ENCODE measurements at places on chromosomes 3 and 15.

DNA sequence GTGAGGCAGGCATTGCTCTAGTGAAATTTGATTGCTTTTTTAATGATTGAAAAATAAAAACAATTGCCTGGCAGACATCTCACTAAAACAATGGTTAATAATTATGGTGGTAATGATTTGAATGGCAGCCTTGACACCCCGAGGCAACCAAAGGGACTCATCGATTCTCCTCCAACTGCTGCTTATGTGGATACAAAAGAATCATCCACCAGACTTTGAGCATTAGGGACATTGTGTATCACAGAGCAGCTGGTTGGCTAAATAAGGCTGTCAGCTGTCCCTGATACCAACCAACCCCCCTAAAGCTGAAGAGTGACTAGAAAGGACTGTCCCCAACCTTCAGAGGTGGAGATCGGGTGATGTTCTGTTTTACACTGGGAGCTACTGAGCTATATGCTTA lies 1.7 kb upstream of the CD47 start:
- no peak for DNase-seq

DNA sequence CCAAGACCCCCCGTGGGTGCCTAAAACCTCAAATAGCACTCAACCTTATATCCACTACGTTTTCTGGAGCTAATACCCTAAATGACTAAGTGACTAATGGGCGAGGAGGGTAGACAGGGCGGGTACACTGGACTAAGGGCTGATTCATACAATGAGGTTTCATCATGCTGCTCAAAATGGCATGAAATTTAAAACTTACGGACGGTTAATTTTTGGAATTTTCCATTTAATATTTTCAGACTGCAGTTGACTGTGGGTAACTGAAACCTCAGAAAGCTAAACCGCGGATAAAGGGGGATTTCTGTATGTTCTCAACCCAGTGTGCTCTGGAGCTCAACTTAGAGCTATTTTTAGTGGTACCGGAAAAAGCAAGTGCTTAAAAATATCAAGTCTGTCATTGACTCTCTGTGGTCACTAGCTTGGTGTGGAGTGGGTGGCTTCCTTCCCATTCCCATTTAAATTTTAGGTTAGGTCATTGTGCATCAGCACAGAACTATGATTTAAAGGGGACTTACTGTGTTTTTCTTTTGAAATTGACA lies 72.9 kb downstream of the LRRC28 start:
- DNase-seq: no peak

- no peak for DNase-seq
Observed at GRCh38 chr3:12235691-12236090, 53.2 kb upstream of the PPARG start.

DNA sequence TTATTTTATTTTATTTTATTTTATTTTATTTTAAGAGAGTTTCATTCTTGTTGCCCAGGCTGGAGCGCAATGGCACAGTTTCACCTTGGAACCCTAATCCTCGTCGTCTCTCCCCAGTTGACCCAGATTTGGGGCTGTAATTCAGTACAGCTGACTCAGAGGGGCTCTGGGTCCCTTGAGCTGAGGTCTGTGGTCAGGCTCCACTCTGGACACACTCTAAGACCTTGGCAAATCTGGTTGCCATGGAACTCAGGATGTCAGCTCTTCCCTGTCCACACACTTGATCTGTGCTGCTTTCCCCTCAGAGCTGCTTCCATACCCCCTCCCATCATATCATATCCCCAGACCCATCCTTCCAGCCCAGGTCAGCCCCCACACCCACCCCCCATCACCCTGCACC lies 675 bp upstream of the CYP11A1 start:
- no peak for DNase-seq

GRCh38 chr3:8981700-8982099 lies 18.4 kb upstream of the RAD18 start:
- DNase-seq: no peak

GRCh38 chr3:94004301-94004910 lies 24.0 kb downstream of the STX19 start:
- no peak for DNase-seq

DNA sequence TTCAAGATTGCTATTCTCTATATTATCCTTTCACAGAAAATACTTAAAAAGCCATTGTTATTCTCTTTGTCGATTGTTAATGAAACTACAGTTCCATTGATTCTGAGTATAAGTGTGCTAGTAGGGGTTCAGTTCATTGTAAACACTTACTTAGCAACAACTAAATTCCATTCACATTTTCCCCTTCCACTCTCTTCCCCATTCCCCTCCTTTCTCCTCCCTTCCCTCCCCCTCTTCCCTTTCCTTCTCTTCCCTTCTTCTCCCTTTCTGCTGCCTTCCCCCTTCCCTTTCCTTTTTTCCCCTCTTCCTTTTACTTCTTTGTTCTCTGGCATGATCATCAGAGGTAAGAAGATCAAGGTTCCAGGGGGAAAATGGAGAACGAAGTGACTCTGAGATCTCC lies 21.3 kb upstream of the RIOX2 start:
- DNase-seq: no peak

DNA sequence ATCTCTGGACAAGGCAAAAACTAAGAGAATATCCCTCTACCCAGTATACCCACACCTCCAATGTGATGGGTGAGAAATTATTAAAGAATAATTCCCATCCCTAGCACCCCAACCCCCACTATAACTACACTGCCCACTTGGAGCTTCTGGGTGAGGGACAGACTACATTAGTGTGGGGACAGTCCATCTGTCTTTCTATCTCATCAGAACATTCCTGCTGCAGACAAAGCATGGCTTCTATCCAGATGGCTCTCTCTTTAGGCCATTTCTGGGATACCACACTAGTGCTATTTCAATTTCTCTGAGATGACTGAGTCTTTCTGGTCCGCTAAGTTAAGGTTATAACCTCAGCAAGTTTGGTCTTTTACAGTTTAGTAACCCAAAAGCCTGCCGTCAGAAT lies 6.6 kb downstream of the CSNK1G1 start:
- DNase-seq: no peak

DNA sequence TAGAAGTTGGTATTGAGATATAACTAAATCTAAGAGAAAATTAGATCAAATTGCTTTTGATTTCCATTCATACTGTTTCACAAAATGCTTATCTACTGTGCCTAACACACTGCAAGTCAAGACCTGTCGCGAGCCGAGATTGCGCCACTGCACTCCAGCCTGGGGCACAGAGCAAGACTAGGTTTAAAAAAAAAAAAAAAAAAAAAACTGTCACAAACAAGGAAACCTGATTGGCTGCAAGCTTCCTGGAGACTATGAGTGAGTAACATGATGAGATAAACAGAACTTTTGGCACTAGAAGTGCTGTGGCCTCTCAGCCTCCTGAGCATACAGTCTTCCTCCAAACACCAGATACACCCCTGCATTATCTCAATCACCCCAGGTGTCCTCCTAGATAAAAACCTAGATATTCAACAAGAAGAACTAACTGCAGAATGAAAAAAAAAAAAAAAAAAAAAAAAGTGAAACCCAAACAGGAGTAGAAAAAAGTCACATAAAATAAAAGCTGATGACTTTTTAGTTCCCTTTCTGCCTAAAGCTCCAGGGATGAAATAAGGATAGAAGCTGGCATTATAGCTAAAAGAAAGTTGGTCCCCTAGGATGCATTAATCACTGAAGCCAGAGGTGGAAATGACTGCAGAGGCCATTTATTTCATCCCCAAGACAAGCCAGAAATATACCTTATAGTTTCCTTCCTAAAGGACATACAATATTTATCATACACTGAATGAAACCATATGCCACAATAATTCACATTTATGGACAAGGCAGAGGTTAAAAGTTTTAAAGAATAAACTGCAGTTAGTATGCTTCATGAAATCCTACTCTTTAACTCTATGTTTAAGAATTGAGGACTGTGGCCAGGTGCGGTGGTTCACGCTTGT lies 82.4 kb downstream of the P3H2 start:
- DNase-seq: no peak

DNA sequence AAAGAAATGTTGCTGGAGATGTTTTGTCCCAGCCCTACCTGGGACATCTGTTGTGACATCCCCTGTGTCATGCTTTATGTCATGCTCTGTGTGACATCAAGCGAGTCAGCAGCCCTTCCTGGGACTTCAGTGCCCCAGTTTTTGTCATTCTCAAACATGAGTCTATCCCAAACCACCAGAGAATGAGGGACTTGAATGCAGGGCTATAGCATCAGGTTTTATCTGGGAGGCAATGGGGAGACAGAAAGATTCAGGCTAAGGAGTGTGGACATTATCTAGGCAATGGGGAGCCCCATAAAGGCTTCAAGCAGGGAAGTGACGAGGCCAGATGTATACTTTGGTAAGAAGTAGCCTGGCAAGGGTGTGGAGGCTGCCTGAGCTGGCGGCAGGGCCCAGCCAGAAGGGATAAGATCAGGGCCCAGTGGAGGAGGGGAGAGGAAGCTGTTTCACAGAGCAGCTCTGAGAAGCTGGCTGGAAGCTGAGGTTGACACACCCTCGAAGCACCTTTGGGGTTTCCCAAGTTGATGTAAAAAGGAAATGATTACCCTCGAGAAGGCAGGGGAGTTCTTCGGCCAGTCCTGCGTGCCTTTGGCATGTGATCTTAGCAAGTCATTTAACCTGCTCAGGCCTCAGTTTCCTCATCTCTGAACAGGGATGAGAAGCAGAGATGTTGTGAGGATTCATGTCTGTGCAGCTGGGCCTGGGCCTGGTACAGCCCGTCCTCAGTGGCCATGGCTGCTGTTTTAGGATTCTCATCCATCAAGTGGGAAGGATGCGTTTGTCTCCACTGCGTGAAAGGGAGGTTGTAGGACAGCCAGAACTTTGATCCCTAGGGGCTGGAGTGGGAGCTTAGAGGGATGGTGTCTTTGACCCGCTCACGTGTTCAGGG lies 34.3 kb downstream of the IRAK2 start:
- no peak for DNase-seq

DNA sequence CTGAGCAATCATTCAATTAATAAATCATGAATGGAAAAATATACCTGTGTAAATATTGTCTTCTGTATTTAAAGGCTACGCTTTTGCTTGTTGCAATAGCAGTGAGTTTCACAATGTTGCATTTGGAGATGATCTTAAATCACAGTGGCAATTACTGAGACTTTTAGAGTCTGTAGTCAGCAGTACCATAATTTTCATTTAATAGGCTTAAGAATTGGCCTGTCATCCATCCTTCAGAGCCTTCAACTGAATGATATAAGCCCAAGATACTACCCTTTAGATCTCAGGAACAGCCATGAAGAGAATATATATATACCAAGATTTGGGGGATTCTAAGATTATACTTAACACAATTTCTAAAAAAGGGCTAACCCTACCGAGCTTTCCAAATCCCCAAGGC lies 458.1 kb downstream of the GBE1 start:
- no peak for DNase-seq

- DNase-seq: no peak
Observed at GRCh38 chr3:29379097-29379496, 98.2 kb downstream of the RBMS3 start.

Measured in caudate nucleus (tissue), 63 donors.